ENCODE measurements at places on chromosomes 1 and 21. TPM values are rescaled to one million over a fixed set of nuclear protein-coding genes. Genes with fewer than 3 reads are reported as not detected.

- no peak for DNase-seq
Observed at GRCh38 chr1:164511001-164511705, 47.8 kb upstream of the PBX1 start.

RGSL1 gene
- not detected for total RNA-seq

PADI2 gene
- total RNA-seq, result 0.43 TPM

DNA sequence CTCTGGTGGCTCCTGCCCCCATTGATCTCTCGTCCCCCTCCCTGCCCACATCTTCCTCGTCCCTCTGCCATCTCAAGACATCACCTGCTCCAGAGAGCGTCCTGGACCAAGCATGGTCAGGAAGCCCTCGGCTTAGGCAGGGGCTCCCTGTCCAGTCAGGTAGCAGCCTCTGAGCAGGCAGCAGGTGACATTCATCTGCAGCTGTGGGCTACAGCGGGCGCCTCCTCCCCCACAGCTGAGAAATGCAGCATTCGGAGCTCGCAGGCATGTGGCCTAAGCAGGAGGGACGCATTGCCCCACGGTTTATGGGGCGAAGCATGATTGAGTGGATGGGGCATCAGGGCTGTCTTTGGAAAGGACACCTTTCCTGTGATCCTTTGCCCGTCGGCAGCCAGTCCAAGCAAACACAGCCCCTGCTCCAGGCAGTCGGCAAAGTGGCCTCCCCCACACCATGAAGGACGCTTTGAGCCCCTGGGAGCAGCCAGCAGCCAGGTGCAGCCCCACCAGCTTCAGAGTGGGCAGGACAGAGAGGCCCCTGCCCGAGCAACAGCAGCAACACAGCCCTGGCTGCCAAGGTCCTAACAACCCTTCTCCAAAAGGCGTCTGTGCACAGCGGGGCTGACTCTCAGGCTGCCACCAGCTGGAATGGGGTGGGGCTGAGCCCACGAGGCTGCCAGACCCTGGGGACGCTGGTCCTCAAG, 234.1 kb upstream of the VAMP3 start:
- DNase-seq, result no peak

TAS1R1 gene
- under 0.01 TPM for total RNA-seq

CD101 gene
- under 0.01 TPM for total RNA-seq

DNA sequence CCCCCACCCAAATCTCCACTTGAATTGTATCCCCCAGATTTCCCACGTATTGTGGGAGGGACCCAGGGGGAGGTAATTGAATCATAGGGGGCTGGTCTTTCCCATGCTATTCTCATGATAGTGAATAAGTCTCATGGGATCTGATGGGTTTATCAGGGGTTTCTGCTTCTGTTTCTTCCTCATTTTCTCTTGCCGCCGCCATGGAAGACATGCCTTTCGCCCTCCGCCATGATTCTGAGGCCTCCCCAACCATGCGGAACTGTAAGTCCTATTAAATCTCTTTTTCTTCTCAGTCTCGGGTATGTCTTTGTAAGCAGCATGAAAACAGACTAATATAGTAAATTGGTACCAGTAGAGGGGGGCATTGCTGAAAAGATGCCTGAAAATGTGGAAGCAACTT, 33.4 kb upstream of the ZNF496 start:
- no peak for DNase-seq

All from fibroblast of villous mesenchyme (primary cell).